ENCODE measurements at places on chromosomes 1 and 21.

DNA sequence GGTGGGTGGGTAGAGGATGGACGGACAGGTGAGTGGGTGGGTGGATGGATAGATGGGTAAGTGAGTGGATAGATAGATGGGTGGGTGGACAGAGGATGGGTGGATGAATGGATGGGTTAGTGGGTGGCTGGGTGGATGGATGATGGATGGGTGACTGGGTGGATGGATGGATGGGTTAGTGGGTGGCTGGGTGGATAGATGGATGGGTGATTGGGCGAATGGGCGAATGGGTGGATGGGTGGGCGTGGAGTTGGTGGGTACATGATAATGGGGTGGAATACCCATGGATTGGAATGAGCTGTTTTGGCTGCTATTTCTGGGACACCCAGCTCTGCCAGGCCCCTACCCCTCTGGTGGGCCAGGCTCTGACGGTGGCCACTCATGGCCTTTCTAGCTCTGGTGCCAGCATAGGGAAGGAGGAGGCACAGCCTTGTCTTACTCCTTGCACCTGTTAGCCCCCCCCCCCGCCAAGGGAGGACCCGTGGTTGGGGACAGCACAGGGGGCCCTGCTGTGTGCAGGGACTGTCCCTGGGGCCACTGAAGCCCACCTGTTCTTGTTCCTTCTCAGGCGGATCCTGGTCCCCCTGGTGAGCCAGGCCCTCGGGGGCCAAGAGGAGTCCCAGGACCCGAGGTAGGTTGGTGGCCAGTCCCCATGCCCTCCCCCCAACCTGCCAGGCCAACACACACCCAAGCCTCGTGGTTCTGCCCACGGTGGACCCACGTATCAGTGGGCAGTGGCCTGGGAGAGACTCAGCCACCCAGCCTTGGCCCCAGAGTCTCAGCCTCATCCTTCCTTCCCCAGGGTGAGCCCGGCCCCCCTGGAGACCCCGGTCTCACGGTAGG lies 26.4 kb downstream of the COL6A2 start:
- no peak for DNase-seq

- no peak for DNase-seq
Measured at GRCh38 chr1:164596172-164596571, 37.2 kb downstream of the PBX1 start.

- DNase-seq = no peak
Measured at GRCh38 chr1:243791586-243792267, 58.3 kb downstream of the AKT3 start.

DNA sequence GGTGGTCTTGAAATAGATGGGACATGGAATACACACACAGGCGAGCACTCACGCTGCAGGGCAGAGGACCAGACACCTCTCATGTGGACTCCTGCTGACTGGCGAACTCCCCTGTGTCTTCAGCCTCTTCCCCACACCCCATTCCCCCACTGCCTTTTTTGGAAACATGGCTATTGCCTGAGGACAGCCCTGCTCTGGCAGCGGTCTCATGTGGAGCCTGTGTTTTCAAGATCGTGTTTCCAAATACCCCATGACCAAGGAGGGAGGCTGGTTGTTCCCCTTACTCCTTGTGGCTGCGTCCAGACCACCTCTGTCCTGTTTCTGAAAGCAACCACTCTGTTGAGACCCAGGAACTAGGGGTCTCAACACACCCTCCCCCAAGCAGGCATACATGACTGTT lies 119.4 kb downstream of the C1orf94 start:
- DNase-seq = no peak

- DNase-seq = no peak
Measured at GRCh38 chr1:39317910-39318633, 113.6 kb downstream of the MACF1 start.

- no peak for DNase-seq
Measured at GRCh38 chr1:27086026-27086425, 68.9 kb downstream of the SLC9A1 start.

DNA sequence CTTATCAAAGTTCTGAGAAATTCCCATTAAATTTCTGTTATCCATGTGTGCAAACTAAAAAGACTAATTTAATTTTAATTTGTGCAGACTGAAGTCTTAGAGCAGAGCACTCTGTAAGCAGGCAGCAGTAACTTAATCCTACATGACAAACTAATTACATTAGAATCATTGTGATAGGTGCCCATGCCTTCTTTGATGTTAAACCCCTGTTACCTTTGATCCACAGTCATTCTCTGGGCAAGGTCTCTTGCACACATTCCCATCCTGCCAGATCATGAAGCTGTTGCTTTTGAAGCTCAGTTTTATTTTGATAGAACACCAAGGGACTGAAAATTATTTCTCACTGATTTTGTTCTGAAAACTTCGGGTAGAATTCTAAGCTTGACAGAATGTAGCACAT lies 77.2 kb downstream of the BCAR3 start:
- no peak for DNase-seq
